Vagina (tissue), 2 donors: ENCODE measurements at places on chromosomes 4 and X.

DNA sequence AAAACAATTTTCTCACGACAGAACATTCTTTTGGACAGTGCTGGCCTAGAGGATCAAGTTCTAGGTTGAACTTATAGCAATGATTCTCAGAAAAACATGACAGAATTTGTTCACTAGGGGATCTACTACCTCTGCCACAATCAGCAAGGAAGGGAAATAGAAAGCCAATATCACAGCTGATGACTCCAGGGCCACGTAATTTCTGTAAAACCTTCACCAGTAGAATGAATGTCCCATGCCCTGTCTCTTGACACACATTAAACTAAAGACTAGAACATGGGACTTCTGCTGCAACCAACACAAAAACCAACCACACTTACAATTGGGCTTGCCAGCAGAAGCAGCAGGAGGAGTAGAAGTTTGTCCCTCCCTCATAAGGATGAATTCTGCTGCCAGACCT, 86.0 kb upstream of the NPFFR2 start:
- DNase-seq, result no peak

DNA sequence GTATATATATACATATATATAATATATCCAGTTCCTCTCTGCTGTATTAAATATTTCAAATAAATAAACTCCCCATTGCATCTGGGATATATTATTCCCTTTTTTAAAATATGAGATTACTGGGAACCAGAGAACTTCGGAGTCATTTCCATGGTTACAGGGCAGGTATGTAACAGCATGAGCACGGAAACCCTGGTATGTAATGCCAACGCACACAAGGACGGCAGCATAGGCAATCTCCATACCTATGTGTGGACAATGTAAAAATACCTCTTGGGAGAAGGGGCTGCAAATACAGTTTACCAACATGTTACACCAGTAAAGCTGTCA, 62.8 kb downstream of the NUDT10 start:
- no peak for DNase-seq

- DNase-seq, result no peak
Measured at GRCh38 chr4:95957054-95957453, 117.2 kb downstream of the PDHA2 start.

- no peak for DNase-seq
Measured at GRCh38 chr4:187944179-187944578, 51.4 kb upstream of the ZFP42 start.

DNA sequence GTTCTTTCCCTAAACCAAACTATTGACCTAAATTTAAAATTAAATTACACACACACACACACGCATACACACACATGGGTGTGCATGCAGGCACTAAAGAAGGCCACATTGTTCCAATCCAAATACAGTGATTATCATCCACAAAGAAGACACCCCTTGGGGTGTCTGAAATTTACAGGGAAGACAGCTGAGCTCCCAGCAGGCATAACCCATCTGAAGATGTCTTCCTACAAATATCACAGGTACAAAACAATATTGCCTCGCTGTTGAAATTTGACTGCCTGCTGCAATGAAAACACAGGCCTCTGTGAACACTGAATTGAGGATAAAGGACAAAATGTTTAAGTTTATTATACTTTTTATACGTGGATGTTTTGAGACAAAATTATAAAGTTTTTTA, 50.2 kb upstream of the SLC7A11 start:
- no peak for DNase-seq
